GM23248 (cell line): ENCODE measurements at places on chromosomes 13 and 19.

DNA sequence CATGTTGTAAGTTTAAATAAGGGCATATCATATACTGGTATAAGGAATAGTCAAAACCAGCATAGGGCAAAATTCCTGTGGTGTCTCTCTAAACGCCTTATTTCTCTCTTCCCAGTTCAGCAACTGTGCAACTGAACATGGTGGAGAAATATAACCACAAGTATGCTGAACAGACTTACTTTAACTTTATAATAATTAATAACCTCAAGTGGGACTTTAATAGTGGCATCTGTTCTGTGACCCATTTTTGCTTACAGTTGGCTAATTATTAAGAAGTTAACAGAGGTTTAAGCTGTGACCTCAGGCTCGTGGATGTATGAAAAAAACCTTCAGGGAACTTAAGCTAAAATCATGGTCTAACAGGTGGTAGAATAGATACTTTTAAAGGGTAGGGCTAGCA lies 54.3 kb downstream of the MICU2 start:
- no peak for DNase-seq

DNA sequence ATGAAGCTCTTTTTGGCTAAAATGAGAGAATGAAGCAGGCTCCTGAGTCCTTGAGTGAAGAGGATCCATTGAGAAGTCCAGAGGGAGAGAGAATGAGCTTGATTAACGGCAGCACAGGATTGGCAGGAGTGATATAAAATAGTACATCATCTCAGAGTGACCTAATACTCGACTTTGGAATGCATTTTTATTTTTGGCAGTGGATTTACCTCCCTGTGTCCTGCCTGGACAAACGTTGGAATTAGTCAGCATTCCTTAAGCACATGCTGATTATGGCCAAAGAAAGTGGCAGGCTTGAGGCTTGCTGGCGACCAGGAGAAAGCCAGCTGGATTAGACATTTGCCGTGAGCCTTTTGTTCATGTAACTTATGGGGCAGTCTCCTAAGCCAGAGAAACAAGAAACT lies 22.9 kb downstream of the LRCH1 start:
- peak; percentile 91 for DNase-seq

GRCh38 chr13:111204438-111205177 lies 89.5 kb downstream of the ARHGEF7 start:
- DNase-seq = peak; percentile 88

DNA sequence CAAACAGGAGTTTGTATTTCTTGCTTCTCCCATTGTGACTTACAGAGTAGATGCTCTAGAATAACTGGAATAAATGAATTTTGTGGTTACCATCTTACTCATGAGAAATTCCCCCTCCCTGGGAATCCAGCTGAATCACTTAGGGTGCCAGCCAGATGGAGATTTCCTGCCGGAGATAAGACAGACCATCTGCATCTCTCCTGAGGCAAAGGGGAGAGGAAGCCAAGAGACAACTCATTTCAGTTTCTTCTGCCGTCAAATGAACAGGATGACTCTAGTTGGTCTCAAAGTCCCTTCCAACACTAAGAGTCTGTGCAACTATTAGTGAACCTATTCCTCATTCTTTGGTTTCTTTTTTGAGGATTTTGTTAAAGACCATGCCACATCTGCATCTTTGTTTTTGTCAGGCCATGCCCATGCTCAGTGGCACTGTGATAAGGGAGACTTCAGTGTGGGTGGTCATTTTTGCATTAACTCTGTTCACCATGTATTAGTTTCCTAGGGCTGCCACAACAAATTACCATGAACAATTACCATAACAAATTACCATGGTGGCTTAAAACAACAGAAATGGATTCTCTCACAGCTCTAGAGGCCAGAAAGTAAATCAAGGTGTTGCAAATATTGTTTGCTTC lies 112.8 kb downstream of the NDFIP2 start:
- peak; percentile 82 for DNase-seq

- DNase-seq = peak; percentile 91
Measured at GRCh38 chr19:10230861-10231611, at the start of gene S1PR2. Gene S1PR2 (minus strand): TSS chr19:10231331. CDS start chr19:10224905, 6,426 bp downstream.
